ENCODE measurements at places on chromosomes 7 and 10.

- no peak for DNase-seq
Measured at GRCh38 chr7:75991531-75992082, 2.8 kb downstream of the TMEM120A start.

- no peak for DNase-seq
Measured at GRCh38 chr10:30828164-30828563, 198.6 kb upstream of the LYZL2 start.

- no peak for DNase-seq
Measured at GRCh38 chr10:1932692-1933094, 195.4 kb upstream of the ADARB2 start.

GRCh38 chr10:31623466-31623865 lies 304.4 kb downstream of the ZEB1 start:
- DNase-seq = no peak

GRCh38 chr10:120805014-120805812 lies 45.9 kb upstream of the WDR11 start:
- DNase-seq = no peak

DNA sequence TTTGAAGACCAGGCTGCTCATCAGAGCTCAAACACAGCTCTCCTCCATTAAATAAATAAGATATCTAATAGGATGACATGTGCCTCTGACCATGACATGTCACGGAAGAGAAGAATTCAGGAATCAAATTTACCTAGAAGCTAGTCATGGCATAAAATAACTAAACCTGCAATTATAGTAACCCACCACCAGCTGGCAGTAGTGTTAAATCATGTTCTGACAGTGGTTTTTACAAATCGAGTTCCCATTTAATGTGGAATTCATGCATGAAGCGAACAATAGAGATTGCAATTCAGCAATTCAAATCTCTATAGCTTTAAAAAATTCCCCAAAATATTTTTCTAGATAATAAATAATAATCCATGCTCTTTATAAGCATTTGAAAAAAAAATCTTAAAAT lies 74.6 kb upstream of the IKZF1 start:
- DNase-seq = no peak

- DNase-seq = peak; percentile 17
Measured at GRCh38 chr10:95327367-95327766, 36.6 kb upstream of the PDLIM1 start.

- DNase-seq = no peak
Measured at GRCh38 chr7:99459087-99459486, 6.9 kb downstream of the ATP5MF start.

DNA sequence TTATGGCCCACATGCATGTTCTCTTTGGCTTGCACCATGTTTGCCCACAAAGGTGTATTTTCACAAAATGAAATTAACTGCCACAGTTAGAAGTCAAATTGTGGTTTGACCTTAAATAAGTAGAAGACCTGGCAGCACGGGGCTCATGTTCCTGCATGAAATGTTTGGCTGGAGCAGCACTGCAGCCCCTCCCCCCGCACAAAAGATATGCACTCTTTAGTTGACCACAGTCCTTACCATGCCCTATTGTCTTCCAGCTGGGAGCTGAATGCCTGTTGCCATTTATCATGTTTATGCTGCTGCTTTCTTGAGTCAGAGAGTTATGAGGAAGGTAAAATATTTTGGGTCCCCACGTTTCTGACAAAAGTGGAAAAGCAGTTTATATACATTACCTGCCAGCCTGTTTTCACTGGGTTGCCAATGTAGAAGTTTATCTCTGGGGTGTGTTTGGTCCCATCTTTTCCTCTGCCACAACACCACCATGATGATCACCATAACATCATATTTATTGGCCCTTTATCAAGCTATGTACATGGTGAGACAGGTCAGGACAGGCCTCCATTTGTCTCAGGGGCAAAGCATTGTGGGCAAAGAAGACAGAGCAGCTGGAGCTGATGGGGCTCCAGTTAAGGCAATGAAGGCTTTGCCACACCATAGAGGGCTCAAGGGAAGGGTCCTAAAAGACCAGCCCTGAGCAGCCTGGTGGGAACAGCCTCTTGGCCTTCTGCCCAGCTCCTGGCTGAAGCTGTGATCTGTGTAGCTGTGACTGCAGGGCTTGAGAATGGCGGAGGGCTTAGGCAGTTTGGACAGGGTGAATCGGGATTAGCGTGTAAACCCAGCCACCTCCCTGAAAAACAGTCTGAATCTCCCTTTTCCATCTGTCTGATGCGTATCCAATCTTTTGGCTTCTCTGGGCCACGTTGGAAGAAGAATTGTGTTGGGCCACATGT lies 5.4 kb downstream of the PRF1 start:
- no peak for DNase-seq

DNA sequence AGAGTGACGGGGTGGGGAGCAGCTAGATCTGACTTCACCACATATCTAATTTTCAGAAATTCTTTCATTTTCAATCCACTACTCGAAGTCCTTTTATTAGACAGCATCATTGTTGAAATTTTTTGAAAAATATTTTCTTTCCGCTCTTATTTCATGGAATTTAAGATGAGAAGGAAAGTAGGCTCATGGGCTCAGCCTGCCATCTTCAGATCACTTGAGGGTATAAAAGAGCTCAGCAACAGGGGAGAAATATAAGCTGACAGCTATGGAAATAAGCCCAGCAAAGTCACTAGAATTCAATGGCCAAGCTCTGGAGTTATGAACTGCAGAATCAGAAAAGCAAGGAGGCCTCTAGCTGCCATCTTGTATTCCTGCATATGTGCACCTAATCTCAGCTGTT lies 389.1 kb downstream of the XPNPEP1 start:
- DNase-seq = no peak

GRCh38 chr7:144656965-144657517 lies 178.8 kb downstream of the TPK1 start:
- no peak for DNase-seq

- DNase-seq = no peak
Measured at GRCh38 chr10:68756766-68757165, 35.7 kb downstream of the CCAR1 start.

DNA sequence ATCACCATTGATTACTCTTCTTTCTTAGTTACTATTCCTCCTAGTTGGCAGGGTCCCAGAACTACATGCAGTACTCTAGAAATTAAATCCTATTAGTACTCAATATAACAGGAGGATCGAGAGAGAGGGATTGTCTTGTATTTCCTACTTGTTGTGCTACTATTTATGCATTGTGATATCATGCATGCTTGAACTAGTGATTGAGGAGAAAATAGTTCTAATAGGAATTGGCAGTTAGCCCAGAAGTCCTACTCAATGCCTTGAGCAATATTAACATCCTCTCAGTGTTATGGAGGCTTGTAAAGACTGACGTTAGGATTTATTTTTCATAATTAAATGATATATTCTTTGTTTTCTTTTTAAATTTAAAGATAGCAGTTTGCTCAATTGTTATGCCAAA lies 67.4 kb downstream of the FOXP2 start:
- no peak for DNase-seq

- no peak for DNase-seq
Measured at GRCh38 chr7:66859794-66860645, 61.0 kb upstream of the TMEM248 start.

GRCh38 chr7:45642044-45642443 lies 67.9 kb downstream of the ADCY1 start:
- DNase-seq = no peak

DNA sequence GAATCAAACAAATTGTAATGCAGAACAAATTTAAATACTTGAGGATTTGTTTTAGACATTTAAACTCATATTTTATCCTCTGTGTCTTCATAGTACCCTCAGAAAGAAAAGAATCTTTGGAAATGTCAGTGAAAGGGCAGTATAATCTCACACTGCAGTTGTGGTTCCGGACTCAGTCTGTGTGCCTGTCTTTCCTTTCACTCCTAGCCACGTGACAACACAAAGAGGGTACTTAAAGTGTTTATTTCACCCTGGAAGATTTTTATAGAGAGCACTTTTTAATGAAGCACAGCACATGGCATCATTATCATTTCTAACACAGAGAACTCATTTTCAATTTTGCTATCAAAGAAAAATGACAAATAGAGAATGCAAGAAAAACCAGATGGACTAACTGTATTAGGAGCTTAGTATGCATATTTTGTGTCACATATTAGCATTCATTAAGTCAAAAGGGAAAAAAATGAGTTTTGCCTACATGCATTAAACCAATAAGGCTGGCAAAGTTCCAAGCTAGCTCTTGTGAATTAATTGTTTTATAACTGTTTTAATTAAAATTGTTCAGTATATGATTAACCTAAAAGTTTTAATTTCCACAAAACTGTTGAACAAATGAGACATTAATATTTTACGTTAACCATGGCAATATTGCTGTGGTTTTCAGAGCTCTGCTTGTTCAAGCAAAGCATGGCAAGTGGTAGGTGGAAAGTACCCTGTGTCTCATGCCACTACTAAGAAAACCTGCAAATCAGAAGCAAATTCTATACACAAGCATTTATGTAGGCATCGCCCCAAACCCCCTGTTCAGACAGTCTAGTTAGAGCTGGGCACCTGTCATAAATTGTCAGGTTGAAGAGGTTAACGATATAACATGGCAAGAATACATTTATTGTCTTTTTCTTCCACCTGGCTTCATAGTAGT lies 65.9 kb downstream of the AUTS2 start:
- no peak for DNase-seq

DNA sequence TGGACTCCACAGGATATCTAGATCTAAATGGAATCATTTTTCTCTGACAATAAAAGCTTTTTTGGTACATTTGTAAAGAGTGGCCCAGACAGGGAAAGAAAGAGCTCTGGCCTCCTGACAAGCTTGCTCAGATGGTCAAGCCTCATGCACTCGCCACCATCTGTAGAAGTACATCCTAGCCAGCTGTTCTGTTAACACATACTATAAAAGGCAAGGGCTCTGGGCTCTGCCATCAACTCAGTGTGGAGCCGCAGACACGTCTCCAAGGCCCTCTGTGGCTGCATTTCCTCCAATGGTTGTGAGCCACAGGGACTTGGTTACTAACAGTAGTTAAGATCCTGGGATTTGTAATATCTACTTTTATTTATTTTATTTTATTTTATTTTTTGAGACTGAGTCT lies 70.8 kb upstream of the KDM7A start:
- DNase-seq = no peak

GRCh38 chr10:35470925-35471315 lies 134.2 kb upstream of the GJD4 start:
- DNase-seq = no peak

DNA sequence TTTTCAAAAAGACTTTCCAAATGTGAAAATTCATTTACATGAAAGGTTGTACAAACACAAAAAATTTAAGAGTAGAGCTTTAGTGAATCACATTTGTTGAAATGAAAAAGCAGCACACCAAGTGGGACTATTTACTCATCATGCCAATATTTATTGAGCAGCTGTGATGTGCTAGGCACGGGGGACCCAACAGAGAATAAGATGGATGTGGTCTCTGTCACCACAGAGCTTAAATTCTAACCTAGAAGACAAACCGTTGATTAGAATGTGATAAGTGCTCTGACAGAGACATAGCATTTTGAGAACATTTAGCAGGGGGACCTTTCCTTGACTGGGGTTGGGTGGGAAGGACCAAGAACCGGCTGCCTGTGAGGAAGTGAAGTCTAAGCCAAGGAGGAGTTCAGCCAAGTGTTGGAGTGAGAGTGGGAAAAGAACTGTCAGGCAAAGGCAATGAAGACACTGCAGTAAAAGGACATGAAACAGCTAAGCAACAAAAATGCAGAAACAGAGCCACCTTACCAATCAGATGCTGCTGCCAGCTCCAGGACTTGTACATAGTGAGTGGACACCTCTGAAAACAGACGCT lies 19.1 kb downstream of the ADAM12 start:
- no peak for DNase-seq

- no peak for DNase-seq
Measured at GRCh38 chr7:84190016-84190705, 4.4 kb downstream of the SEMA3A start.

GRCh38 chr7:37974711-37975110 lies 54.3 kb downstream of the EPDR1 start:
- DNase-seq = no peak

- no peak for DNase-seq
Measured at GRCh38 chr10:1227510-1228402, 171.6 kb downstream of the WDR37 start.

- no peak for DNase-seq
Measured at GRCh38 chr7:94236960-94237359, 157.7 kb upstream of the COL1A2 start.

DNA sequence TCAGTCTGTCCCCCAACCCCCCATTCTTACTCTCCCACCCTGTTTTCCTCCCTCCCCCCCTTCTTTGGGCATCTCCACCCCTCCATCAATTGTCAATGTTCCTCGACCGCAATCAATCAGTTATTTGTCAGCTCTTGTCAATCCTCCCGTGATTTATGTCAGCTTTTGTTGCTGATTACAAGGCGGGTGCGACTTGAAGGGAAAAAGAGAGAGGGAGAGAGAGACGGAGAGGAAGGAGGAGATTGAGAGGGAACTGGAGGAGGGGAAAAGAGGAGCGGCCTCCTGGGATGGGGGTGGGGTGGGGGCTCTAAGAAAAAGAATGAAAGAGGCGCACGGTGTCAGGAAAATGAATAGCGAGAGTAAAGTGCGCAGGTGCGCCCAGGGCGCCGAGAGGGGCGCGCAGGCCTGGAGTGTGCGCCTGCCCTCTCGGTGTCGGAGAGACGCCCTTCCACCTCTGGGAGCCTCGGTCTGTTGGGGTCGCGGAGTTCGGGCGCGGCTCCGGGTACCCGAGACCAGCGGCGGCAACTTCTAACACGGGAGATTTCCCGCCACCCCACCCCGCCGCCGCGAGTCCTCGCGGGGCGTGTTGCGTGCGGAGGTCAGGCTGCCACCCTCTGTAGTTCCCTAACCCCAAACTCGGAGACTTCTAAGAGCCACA lies 1.1 kb upstream of the ZNF503 start:
- peak; percentile 40 for DNase-seq

All from AG08396 (cell line).